ENCODE measurements at places on chromosomes 11 and 22.

DNA sequence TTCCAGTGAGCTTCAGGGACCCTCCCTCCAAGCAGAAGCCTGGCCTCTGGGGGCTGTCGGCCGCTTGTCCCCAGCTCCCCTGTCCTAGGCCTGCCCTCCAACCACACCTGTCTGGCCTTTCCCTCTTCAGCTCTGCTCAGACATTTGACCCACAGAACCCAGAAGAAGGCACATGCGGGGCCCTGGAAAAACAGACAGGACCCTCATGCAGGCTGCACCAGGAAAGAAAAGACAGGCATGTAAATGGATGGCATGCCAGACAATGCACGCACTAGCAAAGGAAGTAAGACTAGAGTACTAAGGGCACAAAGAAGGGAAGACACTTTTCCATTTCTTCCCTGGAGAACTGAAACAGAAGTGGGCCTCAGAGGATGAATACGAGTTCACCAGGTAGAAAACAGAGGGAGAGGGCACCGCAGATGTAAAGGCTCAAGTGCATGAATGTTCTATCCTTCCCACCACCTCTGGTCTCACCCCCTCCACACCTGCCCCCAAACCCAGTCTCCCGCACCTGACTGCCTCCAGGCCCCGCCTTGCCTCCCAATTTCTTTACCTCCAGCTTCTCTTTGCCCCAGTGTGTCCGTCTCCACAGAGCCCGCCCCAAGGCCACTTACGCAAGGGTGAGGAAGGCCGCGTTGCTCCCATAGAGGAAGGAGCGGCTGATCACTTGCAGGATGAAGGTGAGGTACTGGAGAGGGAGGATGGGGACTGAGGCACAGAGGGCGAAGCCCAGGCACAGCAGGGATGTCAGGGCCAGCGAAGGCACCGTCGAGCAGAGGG is 17.4 kb downstream of the SLC43A3 start:
- DNase-seq = no peak

DNA sequence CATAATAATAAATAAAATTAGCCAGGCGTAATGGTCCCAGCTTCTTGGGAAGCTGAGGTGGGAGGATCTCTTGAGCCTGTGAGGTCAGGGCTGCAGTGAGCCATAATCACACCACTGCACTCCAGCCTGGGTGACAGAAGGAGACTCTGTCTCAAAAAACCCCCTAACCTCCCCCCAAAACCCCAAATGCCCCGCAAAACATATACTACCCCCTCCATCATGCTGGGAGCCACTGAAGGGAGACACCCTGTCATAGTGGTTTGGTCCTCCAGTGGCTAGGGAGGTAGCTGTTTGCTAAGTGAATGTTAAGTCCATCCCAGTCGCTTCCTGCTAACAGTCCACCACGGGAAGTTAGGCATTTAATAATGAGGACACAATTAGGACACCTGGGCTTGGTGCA is 125.0 kb downstream of the ABTB2 start:
- no peak for DNase-seq

GRCh38 chr11:70066628-70067027 is 11.5 kb upstream of the ANO1 start:
- no peak for DNase-seq

GRCh38 chr22:38497869-38498268 is 8.2 kb downstream of the DDX17 start:
- no peak for DNase-seq

DNA sequence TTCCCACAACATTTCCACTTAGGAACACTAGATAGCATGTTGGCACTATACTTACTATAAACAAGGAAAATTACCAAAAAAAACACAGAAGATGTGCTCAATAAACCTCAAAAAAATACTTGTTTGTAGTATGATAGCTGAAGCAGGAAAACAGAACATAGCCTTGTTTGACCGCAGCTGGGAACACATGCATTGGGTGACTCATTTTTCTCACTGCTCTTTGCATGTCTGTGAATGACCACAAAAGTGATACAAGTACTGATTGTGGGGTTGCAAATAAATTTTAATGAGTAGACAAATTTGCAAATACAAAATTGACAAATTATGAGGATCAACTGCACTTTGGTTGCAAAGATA is 22.8 kb upstream of the GUCY1A2 start:
- no peak for DNase-seq

- DNase-seq = no peak
These were observed 609 bp downstream of the MAPK11 start for GRCh38 chr22:50269573-50269969.

GRCh38 chr22:39524089-39524752 is 3.9 kb downstream of the ATF4 start:
- no peak for DNase-seq

- no peak for DNase-seq
These were observed 22.1 kb upstream of the PITPNB start for GRCh38 chr22:27941143-27941542.

GRCh38 chr22:41469218-41469851 is 418 bp downstream of the ACO2 start:
- peak; percentile 45 for DNase-seq

Data from CD4-positive, alpha-beta T cell treated with Interleukin-12 subunit alpha and Interleukin-12 subunit beta, for 1 hour (primary cell).